ENCODE measurements at places on chromosomes 6 and 20. TPM values are rescaled to one million over a fixed set of nuclear protein-coding genes. Genes with fewer than 3 reads are reported as not detected.

GRCh38 chr20:19284400-19285178 is 72.1 kb downstream of the SLC24A3 start:
- DNase-seq, result no peak

DNA sequence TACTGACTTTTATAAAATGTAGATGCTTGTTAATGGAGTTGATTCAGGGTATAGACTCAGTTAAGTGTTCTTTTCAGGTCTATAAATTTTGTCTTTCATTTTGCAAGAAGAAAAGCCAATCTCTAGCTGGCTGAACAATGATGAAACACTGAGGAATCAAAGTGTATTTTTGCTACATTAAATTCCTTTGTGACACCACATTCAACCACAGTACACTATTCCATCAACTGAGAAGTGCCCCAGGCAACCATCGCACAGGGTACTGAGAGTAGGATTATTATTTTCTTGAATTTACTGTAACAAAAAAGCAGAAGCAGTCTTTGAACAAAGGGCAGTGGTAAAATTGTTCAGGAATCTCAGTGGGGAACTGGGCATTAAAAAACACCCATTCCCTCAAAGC is 83.6 kb downstream of the PREP start:
- peak; percentile 97 for DNase-seq

DNA sequence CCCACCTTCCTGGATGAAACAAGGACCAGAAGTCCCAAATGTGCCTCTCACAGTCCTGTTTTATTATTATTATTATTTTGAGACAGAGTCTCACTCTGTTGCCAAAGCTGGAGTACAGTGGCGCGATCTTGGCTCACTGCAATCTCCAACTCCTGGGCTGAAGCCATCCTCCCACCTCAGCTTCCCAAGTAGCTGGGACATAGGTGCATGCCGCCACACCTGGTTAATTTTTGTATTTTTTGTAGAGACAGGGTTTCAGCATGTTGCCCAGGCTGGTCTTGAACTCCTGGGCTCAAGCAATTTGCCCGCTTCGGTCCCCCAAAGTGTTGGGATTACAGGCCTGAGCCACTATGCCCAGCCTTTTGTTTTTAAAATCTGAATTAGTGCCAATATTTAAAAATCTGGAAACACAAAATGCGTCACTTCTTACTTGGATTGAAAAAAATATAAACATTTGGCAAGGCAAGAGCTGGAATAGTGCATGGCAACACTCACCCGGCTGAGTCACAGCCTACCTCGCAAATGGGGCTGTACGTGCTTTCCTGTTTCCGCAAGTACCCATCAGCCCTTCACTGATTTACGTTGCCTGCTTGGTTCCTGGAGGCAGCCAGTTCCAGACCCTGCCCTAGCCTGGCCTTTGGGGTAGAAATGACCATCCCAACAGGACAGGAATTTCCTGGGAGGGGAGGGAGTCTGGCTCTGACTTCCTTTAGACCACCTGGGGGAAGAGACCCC is 6.3 kb downstream of the SDCBP2 start:
- peak; percentile 99 for DNase-seq

- no peak for DNase-seq
Measured at GRCh38 chr6:32659856-32660595, 6.4 kb downstream of the HLA-DQB1 start.

GRCh38 chr20:15890407-15890982 is 682.8 kb downstream of the KIF16B start:
- DNase-seq, result no peak

GRCh38 chr6:134472661-134473060 is 154.7 kb upstream of the SGK1 start:
- DNase-seq, result peak; percentile 9

DNA sequence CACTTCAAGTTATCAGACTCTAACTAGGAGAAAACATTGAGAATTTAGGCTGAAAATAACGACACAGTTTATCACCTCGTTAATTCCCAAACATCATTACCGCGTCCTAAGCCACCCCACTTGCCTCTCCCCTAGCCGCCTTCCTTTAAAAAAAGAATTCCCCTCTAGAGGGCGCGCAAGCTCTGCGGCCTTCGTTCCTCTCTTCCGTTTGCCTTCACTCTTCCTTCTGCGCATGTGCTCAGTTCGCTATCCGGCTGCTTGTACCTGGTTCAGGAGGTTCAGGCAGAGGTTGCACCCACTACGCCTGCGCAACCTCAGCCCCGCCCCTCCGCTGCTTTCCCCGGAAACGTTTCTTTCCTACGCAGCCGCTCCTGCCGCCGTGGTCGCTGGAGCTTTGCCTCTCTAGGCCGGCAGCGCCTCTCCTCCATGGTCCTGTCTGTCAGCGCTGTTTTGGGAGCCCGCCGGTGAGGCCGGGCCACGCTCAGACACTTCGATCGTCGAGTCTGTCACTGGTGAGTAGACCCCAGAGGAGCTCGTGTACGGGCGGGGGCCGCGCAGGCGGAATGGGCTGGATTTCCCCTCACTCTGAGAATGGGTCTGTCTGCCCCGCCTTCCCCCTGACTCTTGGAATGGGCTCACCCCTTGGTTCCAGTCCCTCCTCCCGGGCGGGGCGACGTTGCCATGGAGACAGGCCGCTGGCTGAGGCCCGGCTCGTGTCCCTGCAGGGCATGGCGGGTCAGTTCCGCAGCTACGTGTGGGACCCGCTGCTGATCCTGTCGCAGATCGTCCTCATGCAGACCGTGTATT is at the start of gene SYS1:
Gene SYS1 (plus strand): TSS at position 353 of the 807 bp plus-strand sequence. CDS start 376 bp downstream, at position 729.
- DNase-seq, result peak; percentile 100

- no peak for DNase-seq
Measured at GRCh38 chr6:85917522-85917921, 274.8 kb upstream of the SYNCRIP start.

- peak; percentile 42 for DNase-seq
Measured at GRCh38 chr6:129875610-129876520, 14.8 kb upstream of the TMEM244 start.

DNA sequence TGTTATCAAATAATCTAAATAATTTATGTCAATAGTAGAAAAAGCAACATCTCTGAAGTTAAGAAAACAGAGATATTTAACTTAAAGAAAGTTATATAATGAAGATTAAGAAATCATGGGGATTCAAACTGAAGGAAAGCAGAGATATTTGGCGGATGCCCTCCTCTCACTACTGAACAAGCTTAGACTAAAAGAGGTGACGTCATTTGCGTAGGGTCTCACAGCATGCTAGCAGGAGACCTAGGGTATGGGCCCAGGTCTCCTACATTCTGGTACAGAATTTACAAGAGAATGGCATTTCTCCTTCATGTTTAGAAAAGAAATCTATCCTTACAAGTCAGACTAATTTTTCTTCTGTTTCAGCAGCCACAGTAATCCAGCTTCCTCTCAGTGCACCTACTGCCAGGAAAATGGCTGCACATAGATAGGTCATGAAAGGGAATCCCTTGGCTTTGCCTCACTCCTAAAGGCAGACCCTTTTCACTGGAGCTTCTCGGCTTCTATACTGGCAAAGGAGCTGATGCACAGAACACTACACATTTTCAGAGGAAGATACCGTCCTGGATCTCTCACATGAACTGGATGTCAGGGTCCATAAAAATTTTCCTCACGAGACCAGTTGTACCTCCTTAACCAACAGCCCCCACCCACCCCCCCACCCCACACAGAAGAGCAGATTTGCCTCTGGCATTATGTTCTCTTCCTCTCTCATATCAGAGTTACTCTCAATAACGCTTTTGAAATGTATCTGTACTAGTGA is 41.8 kb upstream of the DST start:
- DNase-seq, result no peak

Gene GCNT2
- total RNA-seq, result 22.5 TPM

DNA sequence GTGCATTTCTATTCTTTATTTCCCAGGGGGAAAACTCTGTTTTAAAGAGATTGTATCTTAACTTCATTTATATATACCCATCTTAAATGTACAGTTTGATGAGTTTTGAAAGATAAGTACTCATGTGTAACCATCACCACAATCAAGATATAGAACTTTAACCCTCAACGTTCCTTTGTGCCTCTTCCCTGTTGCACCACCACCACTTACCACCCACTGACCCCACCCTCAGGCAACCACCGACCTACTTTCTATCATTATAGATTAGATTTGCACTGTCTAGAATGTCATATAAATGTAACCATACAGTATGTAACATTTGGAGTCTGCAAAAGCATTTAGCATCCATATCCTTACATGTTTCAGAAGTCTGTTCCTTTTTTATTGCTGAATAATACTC is 121.0 kb downstream of the RTN4IP1 start:
- no peak for DNase-seq

GRCh38 chr20:5495939-5496338 is 179.2 kb upstream of the PROKR2 start:
- DNase-seq, result no peak

DNA sequence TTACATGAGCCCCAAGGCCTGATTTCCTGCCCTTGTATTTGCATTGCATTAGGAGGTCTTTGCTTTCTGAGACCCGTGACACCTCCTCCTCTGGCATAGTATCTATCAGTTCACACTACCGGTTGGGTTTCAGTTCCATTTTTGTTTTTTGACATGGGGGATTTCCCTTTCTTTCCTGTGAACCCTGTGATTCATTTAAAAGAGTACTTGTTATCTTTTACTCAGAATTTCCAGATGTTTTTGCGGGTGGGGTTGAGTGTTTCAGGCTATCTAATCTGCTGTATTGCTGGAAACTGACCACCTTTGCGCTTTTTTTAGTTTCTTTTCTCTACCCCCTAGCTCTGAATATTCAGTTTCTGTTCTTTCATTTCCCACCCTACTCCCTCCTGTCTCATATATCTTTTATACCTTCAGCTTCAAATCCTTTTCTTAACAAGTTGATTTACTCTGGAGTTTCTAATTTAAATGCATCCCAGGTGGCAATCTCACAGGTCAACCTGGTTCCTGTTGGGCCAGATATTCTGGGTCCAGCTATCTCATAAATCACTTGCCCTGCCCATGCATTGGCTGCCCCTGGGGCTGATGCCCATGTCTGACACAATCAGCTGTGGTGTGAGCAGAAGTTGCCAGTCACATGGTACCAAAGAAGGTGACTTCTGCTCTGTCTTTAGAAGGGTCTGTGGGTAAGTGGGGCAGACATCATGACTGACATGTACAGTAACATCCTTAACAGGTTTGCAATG is 14.3 kb upstream of the NCOA3 start:
- peak; percentile 33 for DNase-seq

Gene SCRT2
- total RNA-seq, result not detected

DNA sequence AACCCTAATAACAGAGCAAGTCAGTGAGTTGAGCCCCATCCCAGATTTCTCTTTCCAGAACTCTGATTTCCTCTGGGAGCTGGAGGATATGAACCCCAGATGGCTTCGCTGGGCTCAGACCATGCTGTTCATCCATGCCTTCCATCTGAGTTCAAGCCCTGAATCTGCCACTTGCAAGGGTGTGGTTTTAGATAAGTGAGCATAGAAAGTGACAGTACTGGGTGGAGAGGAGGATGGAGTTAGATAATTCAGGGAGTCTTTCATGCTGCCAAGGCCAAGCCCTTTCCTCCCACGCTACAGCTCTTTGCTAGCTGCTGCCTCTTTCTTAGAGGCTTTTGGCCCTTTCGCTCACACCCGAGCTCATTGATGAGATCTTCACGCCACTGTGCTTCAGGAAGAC is 57.2 kb upstream of the MAFB start:
- no peak for DNase-seq

- DNase-seq, result peak; percentile 62
Measured at GRCh38 chr20:23146181-23146580, 60.1 kb upstream of the CD93 start.

Gene COL21A1
- total RNA-seq, result 41.5 TPM

DNA sequence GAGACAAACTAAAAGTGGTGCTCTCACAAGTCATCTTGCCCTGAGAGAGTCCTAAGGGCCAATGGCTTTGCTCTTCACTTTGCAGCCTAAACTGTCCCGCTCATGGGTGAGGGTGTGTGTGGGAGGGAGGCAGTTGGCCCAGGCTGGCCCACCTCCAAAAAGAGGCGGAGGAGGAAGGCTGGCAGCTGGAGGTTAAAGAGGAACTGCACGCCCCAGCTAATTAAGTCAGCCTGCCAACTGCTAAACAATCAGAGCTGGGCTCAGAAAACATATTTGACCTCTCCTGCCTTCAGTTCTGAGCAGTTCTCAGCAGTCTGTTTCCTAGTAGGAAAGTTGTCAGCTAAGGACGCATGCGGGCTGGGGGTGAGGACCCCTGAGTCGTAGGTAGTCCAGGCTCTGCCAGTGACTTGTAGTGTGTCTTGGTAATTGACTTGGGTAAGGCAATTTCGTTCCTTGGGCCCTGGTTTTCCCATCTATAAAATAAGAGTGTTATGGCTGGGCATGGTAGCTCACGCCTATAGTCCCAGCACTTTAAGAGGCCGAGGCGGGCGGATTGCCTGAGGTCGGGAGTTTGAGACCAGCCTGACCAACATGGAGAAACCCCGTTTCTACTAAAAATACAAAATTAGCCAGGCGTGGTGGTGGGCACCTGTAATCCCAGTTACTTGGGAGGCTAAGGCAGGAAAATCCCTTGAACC is 17.0 kb downstream of the GSS start:
- no peak for DNase-seq

Gene TCF21
- 0.07 TPM for total RNA-seq

DNA sequence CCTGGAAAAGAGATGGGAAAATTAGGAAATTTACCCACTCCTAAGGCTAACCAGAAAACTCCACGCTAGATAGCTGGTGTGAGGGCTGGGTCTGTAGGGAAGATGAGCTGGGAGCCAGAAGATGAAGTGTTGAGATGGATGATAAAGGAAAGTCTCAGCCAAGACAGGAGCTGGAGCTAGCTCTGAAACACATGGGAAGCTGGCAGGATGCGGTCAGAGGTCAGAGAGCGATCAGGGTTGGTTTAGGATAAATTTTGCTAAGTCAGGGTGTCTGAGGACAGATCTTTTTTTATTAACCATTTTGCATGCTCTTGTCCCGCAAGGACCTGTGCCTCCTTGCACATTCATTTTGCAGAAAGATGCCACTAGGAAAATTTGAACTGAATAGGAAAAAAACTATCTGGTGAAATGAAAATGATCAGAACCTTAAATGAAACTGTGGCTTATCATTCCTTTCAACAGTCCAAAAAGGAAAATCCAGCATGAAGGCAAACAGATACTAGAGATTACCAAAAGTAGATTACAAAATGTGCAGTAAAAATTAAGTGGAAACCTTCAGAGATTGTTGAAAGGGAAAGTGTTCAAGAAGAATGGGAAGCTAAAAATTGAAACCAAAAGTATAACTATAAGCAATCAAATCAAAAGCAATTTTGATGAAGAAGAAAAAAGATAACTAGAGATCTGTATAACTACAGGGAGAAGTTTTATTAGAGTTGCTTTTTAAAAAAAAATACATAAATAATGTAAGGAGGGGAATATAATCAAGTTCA is 10.7 kb upstream of the EDN1 start:
- peak; percentile 74 for DNase-seq

Gene RNF144B
- 5.4 TPM for total RNA-seq

DNA sequence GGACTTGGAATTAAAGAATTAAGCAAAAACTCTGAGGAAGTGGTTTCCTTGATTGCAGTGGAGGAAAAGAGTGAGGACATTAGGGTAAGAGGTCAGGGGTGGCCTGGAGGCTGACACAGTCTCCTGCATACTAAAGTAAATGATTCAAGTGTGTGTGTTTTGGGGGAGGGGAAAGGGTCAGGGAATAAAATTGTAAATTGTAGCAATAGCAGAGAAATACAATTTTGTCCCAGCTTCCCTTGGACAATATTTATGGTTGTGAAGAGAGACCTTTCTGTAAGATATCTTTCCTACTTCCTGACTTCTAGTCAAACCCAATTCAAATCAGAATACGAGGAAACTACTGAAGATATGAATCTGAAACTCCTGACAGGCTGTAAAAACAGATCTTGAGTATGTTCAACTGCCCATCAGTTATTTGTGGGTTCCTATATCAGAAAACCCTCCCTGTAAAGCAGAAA is 143.4 kb upstream of the HMGN3 start:
- DNase-seq, result no peak

Gene RHAG
- not detected for total RNA-seq

- peak; percentile 92 for DNase-seq
Measured at GRCh38 chr6:71248306-71248765, 40.3 kb upstream of the OGFRL1 start.

Data from M059J (cell line).